ENCODE measurements at places on chromosomes 13 and 19.

GRCh38 chr19:22595918-22596341, 38.2 kb upstream of the ZNF492 start:
- DNase-seq, result no peak

GRCh38 chr19:37127999-37128820, 44.3 kb downstream of the ZNF585A start:
- no peak for DNase-seq

DNA sequence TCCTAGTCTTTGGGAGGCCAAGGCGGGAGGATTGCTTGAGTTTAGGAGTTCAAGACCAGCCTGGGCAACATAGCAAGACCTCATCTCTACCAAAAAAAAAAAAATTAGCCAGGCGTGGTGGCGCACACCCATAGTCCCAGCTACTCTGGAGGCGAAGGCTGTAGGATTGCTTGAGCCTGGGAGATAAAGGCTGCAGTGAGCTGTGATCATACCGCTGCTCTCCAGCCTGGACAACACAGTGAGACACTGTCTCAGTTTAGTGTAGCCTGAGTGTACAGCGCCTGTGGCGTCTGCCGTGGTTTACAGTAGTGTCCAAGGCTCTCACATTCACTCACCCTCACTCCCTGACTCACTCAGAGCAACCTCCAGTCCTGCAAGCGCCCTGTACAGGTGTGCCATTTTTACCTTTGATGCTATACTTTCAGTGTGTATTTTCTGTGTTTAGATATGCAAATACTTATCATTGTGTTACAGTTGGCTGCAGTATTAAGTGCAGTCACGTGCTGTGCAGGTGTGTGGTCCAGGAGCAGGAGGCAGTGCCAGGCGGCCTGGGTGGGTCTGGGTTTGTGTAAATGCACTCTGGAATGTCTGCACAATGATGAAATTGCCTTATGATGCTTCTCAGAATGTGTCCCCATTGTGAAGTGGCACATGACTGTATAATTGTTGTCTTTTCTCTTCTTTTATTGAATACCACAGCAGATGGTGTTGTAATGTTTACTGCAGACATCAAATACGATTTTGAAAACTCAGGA, 36.1 kb upstream of the DCUN1D2 start:
- no peak for DNase-seq

DNA sequence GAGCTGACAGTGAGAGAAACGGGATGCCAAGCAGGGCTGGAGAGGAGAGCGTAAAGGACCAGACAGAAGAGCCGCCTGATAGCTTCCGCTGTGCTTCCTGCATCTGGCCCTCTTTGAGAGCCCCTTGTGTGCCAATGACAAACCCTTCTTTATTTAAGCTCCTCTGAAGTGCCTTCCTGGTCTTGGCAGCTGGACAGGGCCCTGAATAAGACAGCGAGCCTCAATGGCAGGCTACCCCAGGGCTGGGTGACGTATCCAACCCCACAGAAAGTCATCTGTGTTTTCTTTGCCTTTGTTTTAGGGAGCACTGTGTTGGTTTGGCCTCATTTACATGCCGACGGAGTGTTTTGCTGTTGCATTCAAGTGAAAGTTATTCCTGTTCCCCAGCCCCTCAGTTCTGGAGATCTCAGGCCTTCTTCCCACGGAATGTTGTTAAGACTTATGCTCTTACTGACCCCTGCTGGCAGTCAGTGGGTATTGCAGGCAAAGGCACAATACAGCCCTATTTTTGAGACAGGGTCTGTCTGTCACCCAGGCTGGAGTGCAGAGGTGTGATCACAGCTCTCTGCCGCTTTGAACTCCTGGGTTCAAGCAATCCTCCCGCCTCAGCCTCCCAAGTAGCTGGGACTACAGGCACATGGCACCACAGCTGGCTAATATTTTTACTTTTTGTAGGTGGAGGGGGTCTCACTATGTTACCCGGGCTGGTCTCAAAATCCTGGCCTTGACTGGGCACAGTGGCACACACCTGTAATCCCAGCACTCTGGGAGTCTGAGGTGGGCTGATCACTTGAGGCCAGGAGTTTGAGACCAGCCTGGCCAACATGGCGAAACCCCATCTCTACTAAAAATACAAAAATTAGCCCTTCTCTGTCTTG, 16.8 kb downstream of the CCL25 start:
- no peak for DNase-seq

DNA sequence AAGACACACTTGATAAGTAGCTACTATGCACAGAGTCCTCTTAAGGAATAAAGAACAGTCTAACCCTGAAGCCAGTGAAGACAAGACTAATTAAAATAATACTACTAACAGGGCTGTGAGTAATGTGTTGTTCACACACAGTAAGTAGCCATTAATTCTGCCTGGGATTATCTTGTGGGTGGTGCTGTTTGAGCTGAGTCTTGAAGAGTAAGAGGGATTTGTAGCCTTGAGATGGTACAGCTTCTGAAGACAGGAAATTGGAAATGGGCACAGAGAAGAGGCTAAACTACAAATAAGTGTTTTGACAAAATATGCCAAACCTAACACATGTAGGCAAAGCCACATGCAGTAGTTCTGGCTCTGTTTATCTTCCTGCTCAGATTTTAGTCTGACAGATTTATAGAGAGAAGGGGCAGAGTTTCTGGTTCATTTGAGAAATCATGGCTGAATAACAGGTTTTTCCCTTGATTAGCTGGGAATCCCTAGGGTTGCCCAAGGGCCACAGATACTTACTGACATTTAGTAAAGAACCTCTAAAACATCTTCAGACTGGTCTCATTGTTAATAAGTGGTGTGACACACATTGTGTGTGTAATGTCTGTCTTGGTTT, 38.0 kb downstream of the ITGBL1 start:
- no peak for DNase-seq

- DNase-seq, result peak; percentile 97
Observed at GRCh38 chr19:1074544-1075283, 7.7 kb downstream of the ARHGAP45 start.

- no peak for DNase-seq
Observed at GRCh38 chr19:5058521-5059212, 89.8 kb downstream of the KDM4B start.

- DNase-seq, result no peak
Observed at GRCh38 chr13:48214519-48215121, 18.4 kb upstream of the ITM2B start.

GRCh38 chr13:22198001-22198400, 527.1 kb downstream of the FGF9 start:
- DNase-seq, result no peak

GRCh38 chr13:61417086-61417570, 1.5 kb upstream of the PCDH20 start:
- no peak for DNase-seq

DNA sequence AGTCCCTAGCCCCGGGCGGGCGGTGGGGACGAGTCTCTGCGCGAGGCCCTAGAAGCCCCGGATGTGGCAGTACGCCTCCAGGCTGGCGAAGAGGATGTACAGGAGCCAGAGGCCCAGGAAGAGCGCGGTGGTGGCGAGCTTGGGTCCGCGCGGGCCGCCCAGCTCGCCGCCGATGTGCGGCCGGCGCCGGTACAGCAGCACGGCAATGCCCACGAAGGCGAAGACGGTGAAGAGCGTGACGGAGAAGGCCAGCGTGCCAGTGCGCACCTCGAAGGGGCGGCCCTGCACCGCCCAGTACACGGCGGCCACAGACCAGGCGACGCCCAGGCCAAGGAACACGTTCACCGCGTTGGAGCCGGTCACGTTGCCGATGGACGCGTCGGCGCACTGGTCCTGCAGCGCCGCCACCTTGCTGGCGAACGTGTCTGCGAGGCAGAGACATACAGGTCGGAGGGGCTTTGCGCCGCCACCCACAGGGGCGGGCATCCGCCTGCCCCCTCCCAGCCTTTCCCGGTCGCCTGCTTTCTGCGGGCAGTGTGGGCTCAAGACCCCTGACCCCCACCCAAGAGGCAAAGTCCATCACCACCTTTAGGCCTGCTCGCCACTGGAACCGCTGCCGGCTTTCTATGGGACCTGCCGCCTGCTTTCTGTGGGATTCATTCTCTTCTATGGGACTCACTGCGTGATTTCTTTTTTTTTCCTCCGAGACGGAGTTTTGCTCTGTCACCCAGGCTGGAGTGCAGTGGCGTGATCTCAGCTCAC, 10.9 kb upstream of the MEIS3 start:
- DNase-seq, result no peak

GRCh38 chr13:50451609-50452008, 391.9 kb downstream of the DLEU7 start:
- DNase-seq, result no peak

- no peak for DNase-seq
Observed at GRCh38 chr13:106109391-106109791, 426.1 kb downstream of the EFNB2 start.

- DNase-seq, result no peak
Observed at GRCh38 chr19:49507803-49508494, 4.5 kb upstream of the FCGRT start.

- no peak for DNase-seq
Observed at GRCh38 chr13:50514249-50514648, 329.2 kb downstream of the DLEU7 start.

DNA sequence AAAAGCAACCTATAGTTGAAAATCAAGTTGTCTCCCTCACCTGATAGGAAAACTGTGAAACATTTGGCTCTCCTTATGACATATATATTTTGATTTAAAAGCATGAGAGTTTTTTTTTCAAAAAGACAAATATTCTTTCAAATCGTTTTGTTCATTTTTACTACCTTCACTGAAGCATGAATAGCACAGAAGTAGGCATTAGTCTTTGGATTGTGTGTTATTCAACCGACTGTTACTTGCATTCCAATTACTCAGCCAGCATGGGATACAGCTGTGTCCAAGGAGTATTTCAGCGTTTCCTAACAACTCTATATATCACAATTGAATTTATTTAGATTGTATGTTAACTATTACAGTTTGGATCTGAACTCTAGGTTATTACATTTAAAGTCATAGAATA, 135.2 kb downstream of the PCDH9 start:
- no peak for DNase-seq

DNA sequence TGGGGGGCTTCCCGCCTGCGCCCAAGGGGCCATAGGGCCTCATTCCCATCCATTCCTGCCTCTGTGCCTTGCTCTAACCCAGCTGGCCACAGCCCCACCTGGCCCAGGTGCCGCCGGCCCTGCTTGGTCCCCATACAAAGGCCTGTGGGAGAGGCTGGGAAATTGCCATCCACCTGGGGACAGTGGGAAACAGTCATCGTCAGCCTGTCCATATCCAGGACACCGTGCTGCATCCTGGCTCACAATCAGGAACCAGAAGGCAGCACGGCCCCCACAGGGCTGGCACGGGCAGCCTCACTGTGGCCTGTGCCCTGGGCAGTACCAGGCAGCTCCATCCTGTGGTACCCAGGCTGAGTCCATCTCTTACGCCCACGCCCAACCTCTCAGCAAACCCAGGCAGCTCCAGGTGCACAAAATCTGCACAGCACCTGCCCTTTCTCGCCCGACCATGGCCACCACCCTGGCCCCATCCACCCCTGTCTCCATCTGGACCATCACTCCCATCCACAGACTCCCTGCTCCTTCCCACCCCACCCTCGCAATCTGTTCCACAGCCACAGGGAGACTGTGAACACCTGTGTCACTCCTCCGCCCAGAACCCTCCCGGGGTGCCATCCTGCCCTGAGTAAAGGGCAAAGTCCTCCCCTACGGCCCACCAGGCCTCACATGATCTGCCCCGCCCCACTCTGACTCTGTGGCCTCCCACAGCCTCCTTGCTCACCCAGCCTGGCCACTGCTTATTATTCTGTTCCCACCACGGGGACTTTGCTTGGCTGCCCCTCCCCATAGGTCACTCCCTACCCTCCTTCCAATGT, 21.1 kb upstream of the FBXO27 start:
- no peak for DNase-seq

GRCh38 chr19:2538096-2538757, 62.3 kb downstream of the GADD45B start:
- no peak for DNase-seq

DNA sequence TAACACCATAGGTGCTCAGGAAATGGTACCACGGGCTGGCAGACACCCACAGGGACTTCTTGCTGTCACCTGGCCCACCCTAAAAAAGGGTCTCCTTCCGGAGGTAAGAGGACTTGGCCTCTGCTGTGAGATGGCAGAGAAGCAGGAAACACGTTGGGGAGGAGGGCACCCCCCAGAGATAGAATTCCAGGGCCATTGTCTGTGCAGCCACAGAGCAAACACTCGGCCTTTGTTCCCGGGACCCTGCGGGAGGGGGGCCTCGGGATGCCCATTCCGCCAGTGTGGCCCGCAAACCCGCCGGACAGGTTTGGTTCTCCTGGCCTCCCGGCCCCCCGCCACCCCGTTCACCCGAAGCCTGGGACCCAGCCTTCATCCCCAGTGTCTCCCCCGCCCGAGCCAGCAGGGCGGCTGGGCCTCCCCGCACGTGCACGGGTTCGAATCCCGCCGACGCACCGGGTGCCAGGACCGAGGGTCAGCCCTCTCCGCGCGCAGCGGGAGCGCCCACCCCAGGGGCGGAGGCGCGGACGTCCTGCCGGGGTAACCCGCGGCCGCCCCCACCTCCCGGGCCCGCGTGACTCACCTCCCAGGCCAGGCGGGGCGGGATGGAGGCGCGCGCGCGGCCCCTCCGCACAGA, 714 bp downstream of the PLPP2 start:
- no peak for DNase-seq

DNA sequence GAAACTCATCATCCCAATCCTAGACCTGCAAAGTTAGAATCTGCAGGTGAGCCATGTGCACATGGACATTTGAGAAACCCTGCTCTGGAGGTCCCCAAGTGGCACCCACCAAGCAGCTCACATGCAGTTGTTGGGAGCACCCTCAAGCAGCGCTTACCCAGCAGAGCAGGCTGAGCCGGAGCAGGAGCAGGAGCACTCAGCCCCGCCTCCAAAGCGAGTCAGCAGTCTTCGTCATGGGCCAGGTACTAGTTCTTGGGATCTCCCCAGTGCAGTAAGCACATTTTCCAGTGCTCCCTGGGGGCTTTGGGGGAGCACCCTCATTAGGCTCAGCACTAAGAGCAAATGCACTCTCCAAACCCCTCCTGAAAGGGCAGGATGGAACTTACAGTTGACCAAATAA, 572.7 kb downstream of the IRS2 start:
- no peak for DNase-seq

DNA sequence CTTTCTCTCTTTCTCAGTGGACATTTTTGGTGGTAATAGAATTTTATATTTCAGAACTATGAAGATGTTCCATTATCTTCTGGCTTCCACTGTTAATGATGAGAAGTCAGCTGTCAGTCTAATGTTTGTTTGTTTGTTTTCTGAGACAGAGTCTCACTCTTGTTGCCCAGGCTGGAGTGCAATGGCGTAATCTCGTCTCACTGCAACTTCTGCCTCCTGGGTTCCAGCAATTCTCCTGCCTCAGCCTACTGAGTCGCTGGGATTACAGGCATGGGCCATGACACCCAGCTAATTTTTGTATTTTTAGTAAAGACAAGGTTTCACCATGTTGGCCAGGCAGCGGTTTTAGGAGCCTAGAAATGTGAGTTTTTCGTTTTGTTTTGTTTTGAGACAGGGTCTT, 4.7 kb downstream of the ZNF317 start:
- DNase-seq, result no peak
